Cardiac muscle cell (in vitro differentiated cells and primary cell): ENCODE measurements at places on chromosomes 7 and 10. TPM values are rescaled to one million over a fixed set of nuclear protein-coding genes. Genes with fewer than 3 reads are reported as not detected.
A peak's percentile ranks its signal among the peaks of the same experiment; 100 is the strongest.

The PNLIPRP2 gene
- total RNA-seq: not detected in 2 replicates

The CCL24 gene
- not detected in 2 replicates for total RNA-seq

The HHEX gene
- total RNA-seq: 0.32 and 0.89 TPM in 2 replicates

The CDHR3 gene
- 6.0 and 12.2 TPM in 2 replicates for total RNA-seq

The NAT16 gene
- total RNA-seq: 0.27 TPM in 1 of 2 replicates, not detected in the other

The ZKSCAN1 gene
- total RNA-seq: 17.4 and 33.7 TPM in 2 replicates

The PSPH gene
- 64.8 and 92.7 TPM in 2 replicates for total RNA-seq

The XPNPEP1 gene
- total RNA-seq: 114 and 137 TPM in 2 replicates

The ASB10 gene
- total RNA-seq: 1.0 and 1.4 TPM in 2 replicates

The UTF1 gene
- not detected in 2 replicates for total RNA-seq

The FAM241B gene
- total RNA-seq: 8.5 and 13.7 TPM in 2 replicates

GRCh38 chr7:15439853-15440252, 122.0 kb downstream of the AGMO start:
- DNase-seq: no peak

GRCh38 chr10:123666318-123667236, at the start of gene GPR26:
Gene GPR26 (plus strand): TSS chr10:123666355. CDS start chr10:123666408, 53 bp downstream.
- DNase-seq: peak; percentile 83

GRCh38 chr7:13872709-13873108, 116.8 kb downstream of the ETV1 start:
- no peak for DNase-seq

GRCh38 chr7:127978421-127978820, 52.8 kb downstream of the LRRC4 start:
- no peak for DNase-seq

DNA sequence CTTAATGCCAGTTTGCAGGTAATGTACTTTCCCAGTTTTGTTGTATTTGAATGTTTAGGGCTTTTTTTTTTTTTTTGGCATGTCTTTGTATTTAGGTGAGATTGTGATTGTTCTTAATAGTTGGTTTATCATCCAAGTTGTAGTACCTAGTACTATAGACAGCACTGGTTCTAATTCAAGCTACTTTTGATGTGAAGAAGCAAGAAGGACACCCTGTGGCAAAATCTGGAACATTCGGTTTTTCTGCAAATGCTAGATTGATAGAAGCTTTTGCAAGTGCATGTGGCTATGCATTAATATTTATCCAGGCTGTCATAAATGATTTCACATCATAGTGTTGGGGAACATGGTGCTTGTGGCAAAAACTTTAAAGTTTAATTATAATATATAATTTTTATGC, 248.9 kb downstream of the FOXP2 start:
- DNase-seq: peak; percentile 54

GRCh38 chr10:76558996-76559891, 1078.4 kb downstream of the KCNMA1 start:
- DNase-seq: peak; percentile 15

GRCh38 chr10:114854906-114855305, 33.3 kb downstream of the FHIP2A start:
- no peak for DNase-seq

GRCh38 chr10:65201491-65201890, 1680.3 kb downstream of the REEP3 start:
- DNase-seq: no peak

DNA sequence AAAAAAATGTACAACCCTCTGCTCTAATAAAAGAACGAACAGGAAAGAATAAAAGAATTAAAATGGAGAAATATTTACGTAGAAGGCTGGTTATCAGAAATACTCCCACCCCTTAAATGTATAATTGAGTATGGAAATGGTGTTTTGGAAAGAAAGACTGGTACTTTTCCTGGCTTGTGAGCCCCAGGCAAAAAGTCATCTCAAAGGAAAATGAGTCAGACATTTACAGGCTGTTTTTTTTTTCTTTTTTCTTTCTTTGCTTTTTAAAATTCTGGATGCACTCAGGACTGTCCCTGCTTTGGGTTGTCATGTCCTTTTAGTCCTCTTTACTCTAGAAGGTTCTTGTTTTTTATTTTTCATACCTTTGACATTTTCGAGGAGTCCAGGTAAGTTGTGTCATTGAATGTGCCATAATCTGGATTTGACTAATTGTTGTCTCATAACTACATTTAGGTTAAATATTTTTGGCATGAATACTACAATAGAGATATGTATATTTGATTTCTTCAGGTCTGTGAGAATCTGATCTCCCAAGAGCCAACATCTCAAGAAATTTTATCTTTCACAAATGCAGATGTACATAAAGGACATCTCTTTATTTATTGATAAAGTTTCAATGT, 313.0 kb upstream of the GLI3 start:
- DNase-seq: no peak

DNA sequence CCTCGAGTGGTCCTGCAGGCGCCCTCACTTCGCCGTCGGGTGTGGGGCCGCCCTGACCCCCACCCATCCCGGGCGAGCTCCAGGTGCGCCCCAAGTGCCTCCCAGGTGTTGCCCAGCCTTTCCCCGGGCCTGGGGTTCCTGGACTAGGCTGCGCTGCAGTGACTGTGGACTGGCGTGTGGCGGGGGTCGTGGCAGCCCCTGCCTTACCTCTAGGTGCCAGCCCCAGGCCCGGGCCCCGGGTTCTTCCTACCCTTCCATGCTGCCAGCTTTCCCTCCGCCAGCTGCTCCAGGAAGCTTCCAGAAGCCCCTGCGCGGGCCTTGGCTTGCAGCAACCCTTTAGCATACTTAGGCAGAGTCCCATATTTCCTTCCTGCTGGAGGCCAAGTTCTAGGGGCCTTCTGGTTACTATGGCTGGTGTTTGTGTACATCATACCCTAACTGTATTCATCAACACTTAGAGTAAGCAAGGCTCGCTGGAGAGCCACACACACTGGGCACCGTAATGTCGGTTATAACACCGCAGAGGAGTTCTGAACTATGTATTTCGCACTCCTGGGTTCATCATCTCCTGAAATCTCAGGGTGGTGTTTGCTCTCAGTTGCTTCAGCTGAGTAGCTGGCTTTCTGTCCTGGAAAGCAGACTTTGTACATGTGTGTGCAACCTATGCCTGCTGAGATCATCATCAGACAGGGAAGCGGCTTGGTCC, 471 bp downstream of the MGMT start:
- DNase-seq: peak; percentile 47

- no peak for DNase-seq
Measured at GRCh38 chr10:18719811-18720210, 60.6 kb downstream of the ARL5B start.

GRCh38 chr10:34884272-34884952, 69.3 kb upstream of the PARD3 start:
- no peak for DNase-seq

GRCh38 chr10:112755446-112756234, 194.4 kb upstream of the TCF7L2 start:
- peak; percentile 69 for DNase-seq

GRCh38 chr7:47580811-47581331, 1.0 kb downstream of the TNS3 start:
- no peak for DNase-seq

DNA sequence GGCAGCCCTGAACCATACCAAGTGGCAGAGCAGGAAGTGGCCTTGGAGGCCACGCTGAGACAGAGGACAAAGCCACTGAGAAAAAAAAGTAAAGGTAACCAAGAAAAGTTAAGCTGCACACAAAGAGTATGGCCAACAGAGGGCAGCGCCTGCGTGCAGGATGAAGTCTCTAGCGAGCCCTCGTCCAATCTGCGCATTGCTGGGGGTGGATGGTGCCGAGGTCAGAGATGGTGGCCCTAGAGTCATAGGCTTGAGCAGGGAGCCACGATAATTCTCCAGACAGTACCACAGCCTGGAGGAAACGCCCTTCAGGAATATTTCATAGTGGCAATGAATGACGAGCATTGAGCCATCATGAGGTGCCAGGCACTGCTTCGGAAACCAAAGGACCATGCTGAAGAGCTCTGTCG, 9.7 kb downstream of the ATP6V0E2 start:
- DNase-seq: peak; percentile 70

DNA sequence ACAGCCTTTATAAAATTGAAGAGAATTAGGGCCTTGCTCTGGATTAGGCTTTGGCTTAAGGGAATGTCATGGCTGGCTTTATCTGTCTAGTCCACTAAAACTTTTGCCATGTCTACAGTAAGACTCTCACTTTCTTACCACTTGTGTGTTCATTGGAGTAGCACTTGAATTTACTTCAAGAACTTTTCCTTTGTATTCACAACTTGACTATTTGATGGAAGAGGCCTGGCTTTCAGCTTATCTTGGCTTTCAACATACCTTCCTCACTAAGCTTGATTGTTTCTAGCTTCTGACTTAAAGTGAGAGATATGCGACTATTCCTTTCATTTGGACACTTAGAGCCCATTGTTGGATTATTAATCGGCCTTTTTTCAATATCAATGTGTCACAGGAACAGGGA, 96.1 kb downstream of the TPST1 start:
- DNase-seq: no peak

DNA sequence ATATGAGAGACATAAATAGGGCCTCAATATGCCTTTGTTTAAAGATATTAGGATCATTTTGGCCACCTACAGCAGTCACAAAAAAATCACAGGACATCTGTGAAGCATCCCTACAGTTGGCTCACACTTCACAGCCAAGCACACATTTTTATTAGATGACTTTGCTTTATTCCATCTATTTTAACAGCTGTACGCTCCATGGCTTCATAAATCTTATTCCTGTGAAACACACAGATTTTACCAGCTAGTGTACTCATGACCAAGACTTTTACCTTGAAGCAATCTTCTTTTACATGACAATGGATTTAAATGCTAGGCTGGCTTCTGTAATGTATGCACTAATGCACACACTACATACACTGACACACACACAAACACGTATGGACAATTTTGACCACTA, 254.8 kb upstream of the PITRM1 start:
- no peak for DNase-seq

- DNase-seq: peak; percentile 20
Measured at GRCh38 chr7:90771281-90771680, 175.2 kb downstream of the CDK14 start.

DNA sequence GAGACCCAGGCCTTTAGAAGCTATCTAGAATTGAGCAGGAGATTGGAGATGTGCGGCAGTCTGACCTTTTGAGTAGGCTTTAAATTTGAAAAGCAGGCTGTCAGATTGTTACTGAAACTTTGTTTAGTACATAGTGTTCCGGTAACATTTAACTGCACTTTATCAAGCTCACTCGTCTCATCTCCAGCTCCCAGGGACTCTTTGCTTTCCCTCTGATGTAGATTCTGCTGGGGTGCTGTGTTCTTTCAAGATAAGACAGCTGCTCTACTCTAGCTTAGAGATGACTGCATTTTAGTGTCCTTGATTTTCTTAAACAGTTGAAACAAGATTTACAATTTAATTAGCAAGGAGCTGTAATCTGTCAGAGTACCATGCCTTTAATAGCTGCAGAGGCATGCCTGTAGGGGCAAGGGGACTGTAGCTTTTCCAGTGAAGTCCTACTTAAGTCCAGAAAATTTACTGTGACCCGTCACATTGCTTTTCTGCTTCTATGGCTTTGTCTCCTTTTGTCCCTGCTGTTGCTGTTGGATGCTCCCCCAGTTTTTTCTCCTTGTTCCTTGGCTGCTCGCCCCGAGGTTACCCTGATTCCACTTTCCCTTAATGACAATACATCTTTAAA, 56.4 kb upstream of the MTPN start:
- peak; percentile 80 for DNase-seq

GRCh38 chr10:13961097-13961496, 369.6 kb downstream of the FRMD4A start:
- DNase-seq: peak; percentile 87

DNA sequence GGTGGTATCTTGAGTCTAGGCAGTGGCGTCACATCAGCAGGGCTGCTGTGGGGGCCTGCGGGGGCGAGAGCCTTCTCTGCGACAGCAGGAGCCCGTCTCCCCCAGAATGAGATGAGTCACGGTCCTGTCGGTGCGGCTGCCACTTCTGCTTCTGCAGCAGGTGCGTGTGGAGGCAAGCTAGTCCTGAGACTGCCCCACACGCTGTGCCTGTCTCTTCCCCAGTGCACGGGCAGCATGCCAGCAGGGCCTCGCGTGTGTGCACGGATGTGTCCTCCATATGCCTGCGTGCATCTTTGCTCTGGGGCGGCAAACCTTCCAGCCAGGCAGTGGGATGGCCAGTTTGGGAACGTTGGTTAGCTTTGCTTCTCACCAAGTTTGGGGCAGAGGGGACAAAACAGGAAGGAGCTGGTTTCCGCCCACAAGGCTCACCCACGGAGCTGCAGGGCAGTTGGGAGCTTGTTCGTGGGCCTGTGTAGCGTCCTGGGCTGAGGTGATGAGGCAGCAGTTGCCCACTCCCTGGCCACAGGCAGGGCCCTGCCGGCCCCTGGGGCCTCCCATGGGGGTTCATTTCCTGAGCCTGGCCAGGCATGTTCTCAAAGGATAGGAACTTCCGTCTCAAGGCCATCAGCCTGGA, 60.8 kb upstream of the PPIF start:
- no peak for DNase-seq

DNA sequence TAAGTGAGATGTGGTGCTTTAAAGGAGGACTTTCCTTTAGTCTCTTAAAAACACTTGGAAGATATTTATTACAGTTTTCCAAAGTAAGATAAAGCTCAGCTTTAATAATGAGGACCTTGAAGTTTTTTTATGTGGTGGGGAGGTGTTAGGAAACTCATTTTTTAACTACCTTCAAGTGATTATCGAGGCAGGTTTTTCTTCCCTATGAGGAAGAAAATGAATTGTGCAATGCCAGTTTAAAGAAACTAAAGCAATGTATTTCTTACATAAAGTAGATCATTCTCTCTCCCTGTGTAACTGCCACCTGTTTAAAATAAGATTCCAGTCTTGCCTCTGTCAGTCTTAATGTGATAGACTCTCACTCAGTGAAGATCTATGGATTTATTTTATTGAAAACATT, 27.9 kb downstream of the ZEB1 start:
- no peak for DNase-seq

DNA sequence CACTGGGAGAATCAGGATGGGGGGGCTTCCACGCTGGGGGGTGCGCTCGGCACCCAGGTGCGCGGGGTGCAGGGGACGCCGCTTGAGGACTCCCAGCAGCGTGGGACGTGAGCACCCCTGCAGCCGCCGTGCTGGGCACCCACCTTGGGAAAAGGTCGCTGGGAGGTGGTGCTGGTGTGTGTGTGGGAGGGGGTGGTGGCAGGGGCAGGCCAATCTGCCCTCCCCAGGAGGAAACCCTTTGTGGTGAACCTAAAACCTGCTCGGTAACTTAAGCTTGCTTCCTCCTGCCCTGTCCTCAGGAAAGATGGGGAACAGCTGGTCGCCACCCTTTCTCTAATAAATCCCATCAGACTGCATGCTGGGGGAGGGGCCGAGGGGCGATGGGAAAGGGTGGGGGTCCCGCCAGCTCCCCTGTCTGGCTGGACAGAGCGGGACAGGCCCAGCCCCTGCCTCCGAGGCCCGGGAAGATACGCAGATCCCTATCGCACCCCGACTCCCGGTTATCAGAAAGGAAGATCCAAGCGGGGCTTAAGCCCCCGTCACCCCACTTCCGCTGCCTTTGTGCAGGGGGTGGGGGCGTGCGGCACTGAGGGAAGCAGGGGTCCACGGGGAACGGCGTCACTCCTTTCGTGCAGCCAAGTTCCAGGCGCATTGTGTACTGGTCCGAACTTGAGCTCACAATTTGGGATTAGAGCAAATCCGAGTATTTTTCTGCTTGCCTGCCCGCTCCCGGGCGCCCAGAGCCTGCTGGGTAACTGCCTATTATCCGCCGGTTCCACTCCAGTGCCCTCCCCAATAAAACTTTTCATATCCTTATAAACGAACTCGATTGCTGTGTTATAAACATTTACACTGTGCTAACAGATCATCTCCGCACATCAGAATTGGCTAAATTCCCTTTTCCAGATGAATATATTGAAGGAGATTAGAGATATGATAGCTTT, 64.6 kb downstream of the UNCX start:
- no peak for DNase-seq

- DNase-seq: peak; percentile 93
Measured at GRCh38 chr7:45978010-45978681, 57.1 kb upstream of the IGFBP3 start.
